Fibroblast of villous mesenchyme (primary cell): ENCODE measurements at places on chromosomes 1 and 21. TPM values are rescaled to one million over a fixed set of nuclear protein-coding genes. Genes with fewer than 3 reads are reported as not detected.

DNA sequence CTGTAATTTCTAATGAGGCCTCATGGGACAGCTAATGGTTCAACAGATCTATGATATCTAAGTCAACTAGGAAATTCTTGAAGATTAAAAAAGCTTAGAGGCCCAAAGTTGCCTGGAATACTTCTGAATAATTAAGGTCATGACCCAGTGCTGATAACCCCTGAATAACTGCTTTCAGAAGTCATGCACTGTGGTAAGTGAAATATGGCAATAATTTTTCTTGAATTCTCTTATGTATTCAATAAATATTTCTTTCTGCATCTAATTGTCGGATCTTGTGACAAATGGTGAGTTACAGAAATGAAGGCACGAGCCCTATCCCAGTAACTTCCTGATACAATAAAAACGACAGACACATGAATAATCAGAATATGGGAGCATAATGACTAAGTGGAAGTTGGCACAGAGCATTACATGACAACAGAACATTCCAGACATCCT lies 219.3 kb upstream of the GREM2 start:
- peak; percentile 47 for DNase-seq

DNA sequence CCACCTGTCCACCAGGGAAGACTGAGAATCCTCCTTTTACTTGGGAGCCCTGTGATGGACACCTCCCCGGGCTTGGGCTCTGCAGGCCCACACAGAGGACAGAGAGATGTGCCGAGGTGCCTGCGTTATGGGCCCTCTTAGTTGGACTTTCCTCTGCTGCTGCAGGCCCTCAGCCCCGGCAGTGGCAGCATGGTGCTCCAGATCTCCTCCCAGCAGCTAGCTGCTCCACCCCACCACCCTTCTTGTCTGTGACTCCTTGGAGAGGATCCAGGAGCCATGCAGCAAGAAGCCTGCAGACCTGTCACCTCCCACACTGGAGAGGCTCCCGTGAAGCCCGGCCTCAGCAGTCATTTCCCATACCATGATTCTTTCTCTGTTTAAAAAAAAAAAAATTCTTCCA lies 27.4 kb downstream of the PHGDH start:
- no peak for DNase-seq

DNA sequence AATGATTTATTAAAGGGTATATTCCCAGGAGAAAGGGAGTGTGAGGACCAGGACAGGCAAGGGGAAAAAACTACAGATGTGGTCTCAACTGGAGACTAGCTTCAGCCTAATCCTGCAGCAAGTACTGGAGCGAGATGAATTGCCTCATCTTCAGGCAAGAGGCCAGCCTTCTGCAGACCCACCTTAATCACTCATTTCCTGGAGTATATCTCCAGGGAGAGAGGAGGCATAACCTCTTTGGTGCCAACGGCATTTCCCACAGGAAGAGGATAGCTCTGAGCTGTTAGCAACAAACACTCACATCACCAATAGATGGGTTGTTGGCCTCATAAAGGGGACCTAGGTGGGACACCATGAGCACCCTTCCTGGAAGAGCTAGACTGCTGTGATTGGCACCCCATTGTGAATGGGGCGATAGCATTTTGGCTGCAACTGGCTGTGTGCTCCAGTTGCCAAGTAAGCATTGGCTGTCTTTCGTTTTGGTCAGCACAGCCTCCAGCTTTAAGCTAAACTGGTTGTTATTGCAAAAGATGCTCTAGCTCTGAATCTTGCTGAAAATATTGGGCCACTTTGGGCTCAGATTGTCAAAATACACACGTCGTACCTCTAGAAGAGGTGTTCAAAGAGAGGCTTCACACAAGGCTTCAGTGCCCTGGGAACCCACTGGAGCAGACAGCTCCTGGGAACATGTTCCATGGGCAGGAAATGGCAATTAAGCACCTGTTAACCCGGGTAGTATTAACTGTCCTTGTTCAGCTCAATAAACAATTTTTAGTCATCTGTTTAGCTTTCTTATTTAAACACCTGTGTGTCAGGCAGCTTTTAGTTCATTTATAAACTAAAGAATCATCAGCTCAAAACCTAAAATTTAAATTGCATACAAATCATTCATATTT lies 314.8 kb upstream of the C1orf87 start:
- DNase-seq, result no peak

GRCh38 chr1:53739109-53739681 lies at the start of gene GLIS1:
GLIS1 (minus strand) TSS chr1:53739164; CDS start chr1:53738064, 1,100 bp downstream.
- peak; percentile 80 for DNase-seq

- no peak for DNase-seq
Measured at GRCh38 chr1:44945967-44946366, 40.4 kb downstream of the EIF2B3 start.

DNA sequence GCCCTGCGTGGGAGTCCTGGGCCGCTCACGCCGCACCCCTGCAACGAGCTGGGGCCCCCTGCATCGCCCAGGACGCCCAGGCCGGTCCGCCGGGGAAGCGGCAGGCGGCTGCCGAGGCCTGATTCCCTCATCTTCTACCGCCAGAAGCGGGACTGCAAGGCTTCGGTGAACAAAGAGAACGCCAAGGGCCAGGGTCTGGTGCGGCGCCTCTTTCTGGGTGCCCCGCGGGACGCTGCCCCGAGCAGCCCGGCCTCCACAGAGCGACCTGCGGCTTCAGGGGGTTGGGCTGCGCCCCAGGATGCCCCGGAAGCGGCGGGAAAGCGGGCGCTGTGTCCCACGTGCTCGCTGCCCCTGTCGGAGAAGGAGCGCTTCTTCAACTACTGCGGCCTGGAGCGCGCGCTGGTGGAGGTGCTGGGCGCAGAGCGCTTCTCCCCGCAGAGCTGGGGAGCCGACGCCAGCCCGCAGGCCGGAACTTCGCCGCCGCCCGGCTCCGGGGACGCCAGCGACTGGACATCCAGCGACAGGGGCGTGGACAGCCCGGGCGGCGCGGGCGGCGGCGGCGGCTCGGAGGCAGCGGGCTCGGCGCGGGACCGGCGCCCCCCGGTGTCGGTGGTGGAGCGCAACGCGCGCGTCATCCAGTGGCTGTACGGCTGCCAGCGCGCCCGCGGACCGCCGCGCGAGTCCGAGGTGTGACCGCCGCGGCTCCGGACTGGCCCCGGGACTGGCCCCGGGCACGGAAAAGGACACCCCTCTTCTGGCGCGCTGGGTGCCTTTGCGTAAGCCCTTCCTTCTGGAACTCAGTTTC lies 2.7 kb downstream of the FAM110D start:
- DNase-seq, result peak; percentile 45

DNA sequence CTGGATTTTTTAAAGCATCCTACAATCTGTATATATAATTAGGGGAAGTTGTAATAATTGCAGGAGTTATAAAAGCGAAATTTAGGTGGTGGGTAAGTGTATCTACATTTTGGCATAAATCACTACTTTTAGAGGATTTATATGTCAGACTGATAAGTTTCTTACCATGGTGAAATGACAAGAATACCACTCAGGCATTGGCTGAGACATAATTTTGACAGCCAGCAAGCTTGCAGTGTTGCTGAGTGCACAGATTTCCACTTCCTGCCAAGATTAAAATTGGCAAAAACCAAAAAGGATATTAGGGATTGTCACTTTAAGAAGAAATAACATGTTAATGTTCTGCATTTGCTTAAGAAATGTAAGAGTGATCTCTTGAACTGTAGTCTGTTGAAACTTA lies 28.2 kb downstream of the NFIA start:
- DNase-seq, result no peak

DNA sequence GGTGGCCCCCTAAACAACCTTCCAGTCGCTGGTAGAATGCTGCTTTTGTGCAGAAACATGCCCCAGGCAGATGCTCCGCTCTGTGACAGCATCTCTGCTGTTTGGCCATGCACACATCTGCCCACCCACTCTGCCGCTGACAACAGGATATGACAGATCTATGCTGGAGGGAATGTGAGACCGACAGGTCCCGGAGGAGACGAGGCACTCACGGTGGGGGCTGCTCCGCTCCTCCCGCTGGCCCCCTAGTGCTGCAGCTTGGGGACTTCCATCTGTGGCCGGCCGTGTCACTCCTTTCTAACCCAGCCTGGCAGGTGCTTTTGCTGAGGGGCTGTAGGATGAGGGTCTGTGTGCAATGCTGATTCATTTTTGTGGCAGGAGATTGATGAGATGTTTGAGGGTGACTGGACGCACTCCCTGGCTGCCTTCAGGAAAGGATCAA lies 49.1 kb upstream of the DMRTB1 start:
- DNase-seq, result no peak

- no peak for DNase-seq
Measured at GRCh38 chr1:183444243-183444642, 26.1 kb upstream of the NMNAT2 start.

GRCh38 chr1:162937716-162938395 lies 76.9 kb upstream of the CCDC190 start:
- no peak for DNase-seq

DNA sequence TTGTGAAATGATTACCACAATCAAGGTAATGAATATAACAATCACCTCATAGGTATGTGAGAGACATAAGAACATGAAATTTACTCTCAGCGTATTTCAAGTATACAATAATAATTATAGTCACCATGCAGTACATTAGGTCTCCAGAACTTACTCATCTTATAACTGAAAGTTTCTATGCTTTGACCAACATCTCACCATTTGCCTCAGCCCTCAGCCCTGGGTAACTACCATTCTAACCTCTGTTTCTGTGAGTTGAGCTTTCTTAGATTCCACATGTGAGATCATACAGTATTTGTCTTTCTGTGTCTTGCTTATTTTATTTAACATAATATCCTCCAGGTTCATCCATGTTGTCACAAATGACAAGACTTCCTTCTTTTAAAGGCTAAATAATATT lies 57.3 kb downstream of the AGO3 start:
- DNase-seq, result no peak

- DNase-seq, result peak; percentile 68
Measured at GRCh38 chr21:33578959-33579542, 9.4 kb downstream of the DONSON start.

- DNase-seq, result no peak
Measured at GRCh38 chr1:184289825-184290550, 96.8 kb upstream of the C1orf21 start.

MPZ gene
- total RNA-seq, result 2.6 and 2.9 TPM in 2 replicates

CD244 gene
- not detected in 2 replicates for total RNA-seq

RGS8 gene
- total RNA-seq, result not detected in 2 replicates

CHML gene
- total RNA-seq, result 16.4 and 17.7 TPM in 2 replicates
